ENCODE measurements at places on chromosomes 1 and 21.
A peak's percentile ranks its signal among the peaks of the same experiment; 100 is the strongest.

GRCh38 chr1:230099465-230099864 lies 32.4 kb downstream of the GALNT2 start:
- no peak for DNase-seq

- no peak for DNase-seq
Measured at GRCh38 chr1:21338573-21339355, 48.5 kb upstream of the ECE1 start.

GRCh38 chr1:4018466-4019146 lies 118.5 kb upstream of the C1orf174 start:
- no peak for DNase-seq

DNA sequence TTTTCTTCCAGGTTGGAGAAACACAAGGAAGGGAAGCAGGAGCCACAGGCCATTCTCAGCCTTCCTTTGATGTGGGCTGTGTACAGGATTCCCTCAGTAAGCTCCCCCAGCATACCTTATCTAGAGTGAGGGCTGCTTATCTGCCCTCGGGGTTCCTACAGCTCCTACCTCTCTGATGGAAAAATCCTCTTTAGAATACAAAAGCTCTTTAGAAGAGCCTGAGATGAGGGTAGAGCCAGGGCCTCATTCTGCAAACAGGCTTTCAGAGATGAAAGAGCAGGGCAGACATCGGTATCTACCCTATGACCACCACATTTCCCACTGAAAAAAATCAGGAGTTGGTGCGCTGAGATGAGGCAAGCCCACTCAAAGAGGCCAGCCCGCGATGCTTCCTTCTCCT lies 85.1 kb downstream of the PLPP3 start:
- no peak for DNase-seq

GRCh38 chr1:151259351-151259750 lies 4.8 kb downstream of the PSMD4 start:
- DNase-seq = no peak

GRCh38 chr21:43808832-43809251 lies 19.5 kb downstream of the RRP1 start:
- no peak for DNase-seq

GRCh38 chr1:76336931-76337371 lies 262.4 kb downstream of the ST6GALNAC3 start:
- peak; percentile 98 for DNase-seq

GRCh38 chr1:228375578-228376261 lies 30.9 kb downstream of the TRIM11 start:
- DNase-seq = no peak

GRCh38 chr1:91818713-91818975 lies 67.3 kb downstream of the TGFBR3 start:
- no peak for DNase-seq

DNA sequence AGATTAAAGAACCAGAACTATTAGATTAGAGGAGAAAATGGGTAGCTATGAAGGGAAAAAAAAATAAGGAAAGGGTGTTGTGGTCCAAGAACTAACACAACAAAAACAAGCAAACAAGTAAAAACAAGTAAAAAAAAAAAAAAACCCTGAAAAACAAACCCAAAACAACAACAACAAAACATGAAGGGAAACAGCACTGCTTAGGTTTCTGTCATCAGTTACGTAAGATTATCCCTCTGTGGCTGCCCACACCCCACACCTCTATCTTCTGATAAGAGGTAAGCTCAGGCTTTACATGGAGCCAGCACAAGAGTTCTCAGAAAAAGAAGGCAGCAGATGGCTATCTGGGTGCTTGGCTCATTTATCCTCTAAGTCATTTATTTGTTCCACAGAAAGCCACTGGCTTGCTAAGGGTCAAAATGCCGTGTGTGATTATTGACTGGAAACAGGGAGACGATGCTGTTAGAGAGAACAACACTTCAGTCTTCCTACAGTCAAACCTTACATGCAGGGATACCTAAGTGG lies 57.5 kb downstream of the KIAA0319L start:
- DNase-seq = no peak

- DNase-seq = no peak
Measured at GRCh38 chr1:1477206-1477605, 5.6 kb downstream of the ATAD3B start.

DNA sequence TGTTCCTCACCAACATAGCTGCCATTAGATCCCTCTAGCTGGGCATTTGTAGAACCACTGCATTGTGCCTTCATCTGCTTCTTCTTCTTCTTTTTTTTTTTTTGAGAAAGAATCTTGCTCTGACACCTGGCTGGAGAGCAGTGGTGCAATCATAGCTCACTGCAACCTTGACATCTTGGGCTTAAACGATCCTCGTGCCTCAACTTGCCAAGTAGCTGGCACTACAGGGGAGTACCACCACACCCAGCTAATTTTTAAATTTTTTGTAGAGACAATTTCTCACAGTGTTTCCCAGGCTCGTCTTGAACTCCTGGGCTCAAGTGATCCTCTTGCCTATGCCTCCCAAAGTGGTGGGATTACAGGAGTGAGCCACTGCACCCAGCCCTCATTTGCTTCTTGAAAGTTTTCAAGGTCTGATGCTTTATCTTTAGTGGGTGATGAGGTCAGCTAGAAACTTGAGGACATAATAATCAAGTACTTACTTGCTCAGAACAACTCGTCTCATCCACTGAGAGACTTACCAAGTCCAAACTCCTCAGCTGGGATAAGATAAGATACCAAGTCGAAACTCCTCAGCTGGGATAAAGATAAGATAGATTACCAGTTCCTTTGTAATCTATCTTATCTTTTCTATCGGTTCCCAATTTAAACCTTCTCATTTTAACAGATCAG lies 71.5 kb downstream of the MACF1 start:
- no peak for DNase-seq

DNA sequence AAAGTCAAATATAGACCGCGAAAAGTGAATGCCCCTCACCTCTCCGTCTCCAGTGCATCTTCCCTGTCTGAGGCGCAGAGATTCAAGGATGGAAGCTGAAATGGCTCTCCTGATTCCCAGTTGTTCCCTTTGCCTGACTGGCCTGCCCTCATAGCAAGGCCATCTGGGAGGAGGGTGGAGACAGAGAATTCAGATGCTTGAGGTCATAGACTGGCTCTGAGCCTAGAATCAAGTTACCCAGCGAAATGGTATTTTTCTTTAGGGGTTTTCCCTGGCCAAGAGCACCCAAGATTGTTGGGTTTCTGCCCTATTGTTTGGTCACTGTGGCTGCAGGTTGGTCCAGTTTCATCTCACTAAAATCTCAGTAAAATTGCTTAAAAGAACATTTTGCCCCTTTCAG lies 7.2 kb downstream of the METTL13 start:
- peak; percentile 38 for DNase-seq

DNA sequence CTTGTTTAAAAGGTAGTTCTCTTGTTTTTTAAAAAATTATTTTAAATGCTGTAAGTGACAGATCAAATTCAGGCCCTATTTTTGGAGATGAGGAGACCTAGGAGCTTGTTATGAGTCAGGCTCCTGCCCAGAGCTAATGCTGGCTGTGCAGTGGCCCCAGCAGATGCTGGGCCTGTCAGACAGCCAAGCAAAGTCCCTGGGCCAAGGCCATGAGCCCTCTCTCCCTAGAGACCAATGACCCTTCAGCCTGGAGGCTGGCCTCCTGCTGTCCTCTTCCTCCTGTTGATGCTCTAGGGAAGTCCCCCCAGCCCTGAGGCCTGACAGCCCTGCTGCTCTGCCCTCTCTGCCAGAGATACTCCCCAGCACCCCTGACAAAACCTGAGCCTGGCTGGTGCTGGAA lies 128.1 kb upstream of the CTTNBP2NL start:
- DNase-seq = no peak

DNA sequence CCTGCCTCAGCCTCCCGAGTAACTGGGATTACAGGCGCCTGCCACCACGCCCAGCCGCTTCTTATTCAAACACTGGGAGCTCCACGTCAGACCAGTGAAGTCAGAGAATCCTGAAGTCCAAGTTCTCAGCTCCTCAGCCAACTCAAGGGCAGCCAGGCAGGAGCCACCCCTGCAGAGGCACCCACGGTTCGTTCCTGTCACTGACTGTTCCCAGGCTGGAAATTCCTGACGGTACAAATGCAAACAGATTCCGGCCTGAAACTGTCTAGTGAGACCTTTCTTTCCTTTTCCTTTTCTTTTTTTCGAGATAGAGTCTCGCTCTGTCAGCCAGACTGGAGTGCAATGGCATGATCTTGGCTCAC lies 11.7 kb downstream of the SLC35E2B start:
- DNase-seq = no peak
